A172 (cell line): ENCODE measurements at places on chromosomes 13 and 19.

DNA sequence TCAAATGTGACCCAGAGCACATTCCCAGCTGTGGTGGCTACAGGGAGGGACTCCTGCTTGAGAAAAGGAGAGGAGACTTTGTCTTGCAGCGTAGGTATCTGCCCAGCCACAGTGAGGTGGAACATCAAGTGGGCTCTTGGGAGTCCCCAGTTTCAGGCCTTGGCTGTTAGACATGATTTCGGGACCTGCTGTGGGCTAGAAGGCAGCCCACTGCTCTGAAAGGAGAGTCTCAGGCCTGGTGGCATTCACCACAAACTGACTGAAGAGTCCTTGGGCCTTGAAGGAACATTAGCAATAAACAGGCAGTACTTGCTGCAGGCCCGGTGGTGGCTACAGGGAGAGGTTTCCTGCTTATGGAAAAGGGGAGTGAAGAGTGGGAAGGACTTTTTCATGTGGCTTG is 61.8 kb upstream of the TEX29 start:
- no peak for DNase-seq

DNA sequence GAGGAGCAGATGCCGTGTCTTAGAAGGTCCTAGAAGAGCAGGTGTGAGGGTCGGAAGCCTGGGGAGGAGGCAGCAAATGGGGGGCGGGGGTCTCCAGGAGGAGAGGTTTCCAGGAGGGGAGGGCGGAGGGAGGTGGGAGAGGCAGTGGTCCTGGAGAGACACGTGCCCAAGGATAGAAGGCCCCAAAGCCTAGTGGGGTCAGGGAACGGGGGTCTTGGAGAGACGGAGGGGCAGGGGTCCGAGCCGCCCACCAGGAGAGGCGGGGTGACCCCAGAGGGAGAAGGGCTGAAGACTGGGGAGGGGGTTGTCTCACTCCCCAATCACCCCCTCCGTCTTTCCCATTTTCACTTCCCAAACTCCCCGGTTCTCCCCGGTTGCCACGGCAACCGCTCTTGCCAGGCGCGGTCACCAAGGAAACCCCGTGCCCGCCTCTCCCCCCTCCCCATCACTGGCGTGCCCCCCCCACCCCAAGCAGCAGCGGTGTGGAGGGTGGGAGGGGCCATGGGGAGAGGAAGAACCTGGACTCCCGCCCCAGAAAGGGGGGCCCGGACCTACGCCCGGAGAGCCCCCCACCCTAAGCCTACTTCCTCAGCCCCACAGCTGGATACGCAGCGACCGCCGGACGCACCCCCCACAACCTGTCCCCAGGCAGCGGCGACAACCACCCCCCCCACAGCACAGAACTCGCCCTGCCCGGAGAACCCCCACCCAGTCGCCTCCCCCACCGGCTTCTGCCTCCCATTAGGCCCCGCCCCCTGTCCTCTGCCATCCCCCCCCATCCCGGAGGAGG is 988 bp downstream of the LRRC4B start:
- DNase-seq, result no peak

- no peak for DNase-seq
Observed at GRCh38 chr19:50803633-50804419, 13.6 kb downstream of the ACP4 start.

DNA sequence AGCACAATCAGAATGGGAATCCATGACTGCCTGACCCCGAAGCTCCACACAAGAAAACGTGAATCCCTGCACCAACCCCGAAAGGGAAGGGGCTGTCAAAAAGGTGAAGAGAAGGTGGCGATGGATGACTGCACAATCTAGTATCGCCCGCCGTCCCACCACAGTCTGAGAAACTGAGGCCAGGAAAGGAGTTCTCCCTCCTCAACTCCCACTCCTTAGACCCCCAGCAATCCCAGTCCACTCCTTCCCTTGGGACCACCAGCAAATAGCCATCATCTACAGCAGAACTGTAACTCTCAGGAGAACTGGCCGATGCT is 451 bp downstream of the NOSIP start:
- no peak for DNase-seq

- no peak for DNase-seq
Observed at GRCh38 chr13:66689628-66690027, 540.5 kb downstream of the PCDH9 start.

GRCh38 chr19:11382898-11383705 is 1.0 kb downstream of the EPOR start:
- no peak for DNase-seq

DNA sequence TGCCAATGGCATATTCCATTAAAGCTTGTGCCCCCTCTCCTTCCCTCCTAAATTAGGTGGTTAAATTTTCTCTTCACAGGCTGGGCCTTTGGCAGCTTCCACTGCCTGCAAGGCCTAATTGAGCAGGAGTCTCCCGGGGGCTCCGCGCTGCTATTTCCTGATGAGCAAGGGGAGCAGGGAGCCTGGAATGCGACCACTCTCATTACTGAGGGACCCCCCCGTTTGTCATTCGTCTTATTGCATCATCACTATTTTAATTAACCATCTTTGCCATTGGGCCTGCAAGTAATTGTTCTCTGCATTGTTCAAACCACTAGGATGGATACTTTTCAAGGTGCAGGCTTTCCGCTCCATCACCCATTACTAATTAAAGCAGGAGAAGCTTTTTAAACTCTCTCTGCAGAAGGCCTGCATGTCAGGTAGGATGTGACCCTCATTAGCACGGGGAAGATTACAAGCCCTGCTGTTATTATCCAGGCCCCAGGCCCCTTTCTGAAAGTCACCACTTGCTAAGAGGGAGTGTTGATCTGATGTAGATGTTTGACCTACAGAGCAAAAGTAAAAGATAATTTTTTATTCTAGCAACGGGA is 142.3 kb downstream of the OXGR1 start:
- DNase-seq, result no peak

- peak; percentile 47 for DNase-seq
Observed at GRCh38 chr19:40445780-40446262, 1.7 kb upstream of the SERTAD3 start.

DNA sequence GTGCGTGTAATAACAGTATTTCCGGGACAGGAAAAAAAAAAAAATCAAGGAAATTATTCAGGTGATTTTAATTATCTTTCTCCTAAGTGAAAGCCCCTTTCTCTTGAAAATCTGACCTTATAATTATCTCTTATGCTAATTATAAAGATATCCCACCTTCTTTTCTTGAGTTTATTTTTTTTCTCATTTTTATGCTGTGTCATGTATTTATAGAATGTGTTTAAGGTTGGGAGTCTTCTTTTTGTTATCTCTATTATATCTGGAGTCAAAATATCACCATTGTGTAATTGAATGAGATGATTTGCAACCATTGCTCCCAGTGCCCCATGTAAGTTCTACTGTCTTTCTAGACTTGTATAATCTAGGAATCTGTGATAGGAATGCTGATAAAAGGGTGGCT is 3.0 kb downstream of the TMEM255B start:
- no peak for DNase-seq

GRCh38 chr13:99725644-99726043 is 224.4 kb downstream of the TM9SF2 start:
- no peak for DNase-seq

- no peak for DNase-seq
Observed at GRCh38 chr19:31502536-31503170, 153.4 kb upstream of the TSHZ3 start.

- DNase-seq, result peak; percentile 93
Observed at GRCh38 chr19:3142292-3142670, 6.4 kb downstream of the GNA15 start.

GRCh38 chr19:15337202-15337601 is 4.9 kb upstream of the BRD4 start:
- peak; percentile 52 for DNase-seq

- DNase-seq, result no peak
Observed at GRCh38 chr19:29804493-29804892, 7.3 kb upstream of the CCNE1 start.
